Right renal pelvis (tissue), 4 donors: ENCODE measurements at places on chromosomes 7 and 10. TPM values are rescaled to one million over a fixed set of nuclear protein-coding genes. Genes with fewer than 3 reads are reported as not detected.

SFR1 gene
- polyA plus RNA-seq = 13.3 TPM

SPDYE2 gene
- 1.6 TPM for polyA plus RNA-seq

METTL2B gene
- polyA plus RNA-seq = 27.5 TPM

BBIP1 gene
- 41.2 TPM for polyA plus RNA-seq

UNCX gene
- polyA plus RNA-seq = 8.3 TPM

PKD2L1 gene
- 0.08 TPM for polyA plus RNA-seq

NHLRC2 gene
- polyA plus RNA-seq = 25.6 TPM

HYAL4 gene
- 0.19 TPM for polyA plus RNA-seq

FRG2B gene
- not detected for polyA plus RNA-seq

GRB10 gene
- polyA plus RNA-seq = 31.4 TPM

FOXP2 gene
- polyA plus RNA-seq = 9.8 TPM

SPDYE16 gene
- 1.9 TPM for polyA plus RNA-seq

TLX1 gene
- polyA plus RNA-seq = 0.13 TPM

PRKAG2 gene
- 33.8 TPM for polyA plus RNA-seq

PRSS2 gene
- not detected for polyA plus RNA-seq

SUN3 gene
- polyA plus RNA-seq = 0.44 TPM

TDRD1 gene
- polyA plus RNA-seq = not detected

GIMAP8 gene
- polyA plus RNA-seq = 10.4 TPM

DNA sequence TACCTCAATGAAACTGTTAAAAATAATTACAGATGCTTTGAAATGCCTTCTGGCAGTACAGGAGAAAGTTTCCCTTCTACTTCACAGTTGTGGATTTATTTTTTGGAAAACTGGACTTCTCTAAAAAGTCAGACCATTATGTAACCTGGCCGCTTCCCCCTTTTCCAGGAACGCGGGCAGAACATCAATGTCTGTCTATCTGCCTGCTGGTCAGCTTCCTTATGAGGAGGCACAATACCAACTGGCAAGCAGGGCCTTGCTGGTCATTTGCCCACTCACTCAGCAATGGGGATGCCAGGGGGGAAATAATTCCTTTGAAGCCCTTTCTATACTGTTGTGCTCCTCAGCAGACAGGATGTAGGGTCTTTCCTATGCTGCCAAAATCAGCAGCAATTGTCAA lies 22.5 kb upstream of the ADRB1 start:
- DNase-seq = no peak

GRCh38 chr10:30828680-30829079 lies 199.1 kb upstream of the LYZL2 start:
- DNase-seq = no peak

GRCh38 chr7:44978511-44979366 lies at the start of gene MYO1G:
Gene MYO1G (minus strand): TSS chr7:44979015. CDS start chr7:44978961, 54 bp downstream.
- no peak for DNase-seq

DNA sequence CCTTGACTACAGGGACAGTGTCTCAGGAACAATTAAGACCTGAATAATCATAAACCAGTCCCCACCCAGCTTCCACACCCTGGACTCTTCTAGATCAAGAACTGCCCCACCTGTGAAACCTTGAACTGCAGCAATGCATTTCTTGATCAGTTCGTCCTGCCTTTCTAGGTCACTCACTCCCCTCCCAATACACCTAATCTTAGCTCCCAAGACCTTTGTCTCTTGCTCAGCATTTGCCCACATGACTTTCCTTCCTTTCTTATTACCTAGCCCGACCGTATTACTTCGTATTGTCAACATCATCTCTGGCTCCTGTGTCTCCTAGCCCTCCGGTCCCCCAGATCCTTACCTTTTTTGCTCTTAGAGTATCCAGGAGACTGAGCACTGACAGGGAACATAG lies 5.5 kb upstream of the NAMPT start:
- no peak for DNase-seq

- DNase-seq = no peak
These were observed 180.0 kb downstream of the FGFR2 start for GRCh38 chr10:121418126-121418777.

DNA sequence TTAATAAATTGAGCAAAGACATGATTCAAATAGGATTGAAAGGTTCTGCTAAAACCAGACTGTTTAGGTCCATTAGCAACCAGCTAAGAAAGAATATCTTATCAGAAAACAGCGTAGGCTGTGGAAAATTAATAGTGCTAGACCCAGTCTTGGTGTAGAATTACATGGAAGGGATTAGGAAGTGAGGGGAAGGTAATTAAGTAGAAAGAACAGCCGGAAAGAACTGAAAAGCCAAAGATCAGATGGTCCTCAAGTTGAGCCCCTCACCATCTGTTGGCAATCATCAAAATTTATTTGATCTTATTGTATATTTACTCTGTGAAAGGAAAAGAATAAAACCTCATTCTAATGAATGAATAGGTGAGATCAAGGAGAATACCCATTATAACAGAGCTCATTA lies 50.1 kb downstream of the COL1A2 start:
- no peak for DNase-seq

GRCh38 chr10:25867321-25867720 lies 66.7 kb upstream of the MYO3A start:
- no peak for DNase-seq

- DNase-seq = no peak
These were observed 1.1 kb downstream of the REEP3 start for GRCh38 chr10:63522277-63522687.

DNA sequence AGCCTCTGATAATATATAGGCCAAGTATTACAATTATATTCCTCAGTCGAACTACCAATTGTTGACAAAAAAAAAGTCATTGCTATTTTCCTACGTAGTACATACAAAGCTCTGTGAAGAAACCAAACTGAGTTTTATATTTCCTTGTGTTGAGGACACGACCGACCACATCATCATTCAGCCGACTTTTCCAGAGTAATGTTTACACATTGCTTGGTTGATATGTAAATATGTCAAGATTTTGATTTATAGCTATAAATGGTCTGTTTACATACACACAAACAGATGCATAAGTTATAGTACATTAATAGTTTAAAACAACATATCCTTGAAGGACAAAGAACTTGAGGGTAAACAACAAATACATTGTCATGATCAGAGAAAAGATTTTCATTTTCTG lies 121.5 kb downstream of the CRPPA start:
- DNase-seq = no peak

GRCh38 chr10:2145926-2146478 lies 408.7 kb upstream of the ADARB2 start:
- DNase-seq = no peak

GRCh38 chr10:97279121-97279815 lies 13.2 kb downstream of the ARHGAP19 start:
- DNase-seq = no peak

DNA sequence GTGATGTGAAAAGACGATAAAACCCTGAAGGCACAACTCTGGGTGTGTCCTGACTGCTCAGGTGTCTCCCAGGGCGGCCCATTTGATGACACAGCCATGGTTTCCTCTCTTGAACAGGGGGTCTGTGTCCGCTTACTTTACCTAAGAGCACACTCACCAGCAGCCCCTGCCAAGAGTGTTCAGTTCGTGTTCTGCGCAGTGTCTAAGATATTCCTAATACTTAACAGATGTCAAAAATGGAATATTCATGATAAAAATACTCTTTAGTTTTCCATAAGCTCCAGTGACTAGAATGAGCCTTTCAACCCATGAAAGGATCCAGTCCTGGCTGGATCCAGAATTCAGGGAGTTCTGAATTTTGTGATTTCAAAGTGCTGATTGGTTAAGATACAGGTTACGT lies 492.4 kb downstream of the TNS3 start:
- no peak for DNase-seq

- no peak for DNase-seq
These were observed 6.7 kb downstream of the CPEB3 start for GRCh38 chr10:92284112-92284704.

DNA sequence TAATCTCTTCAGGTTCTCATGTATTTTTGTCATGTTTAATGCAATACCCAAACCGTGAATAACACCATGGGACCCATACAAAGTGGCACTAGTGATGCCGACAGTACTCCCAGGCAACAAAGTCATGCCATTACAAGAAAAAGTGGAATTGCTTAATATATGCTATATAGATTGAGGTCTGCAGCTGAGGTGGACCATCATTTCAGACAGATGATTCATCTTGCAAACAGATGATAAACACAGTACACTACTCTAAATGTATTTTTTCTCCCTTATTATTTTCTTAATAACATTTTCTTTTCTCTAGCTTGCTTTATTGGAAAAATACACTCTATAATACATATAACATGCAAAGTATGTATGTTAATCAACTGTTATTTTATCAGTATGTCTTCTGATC lies 14.6 kb upstream of the PCDH15 start:
- DNase-seq = no peak

DNA sequence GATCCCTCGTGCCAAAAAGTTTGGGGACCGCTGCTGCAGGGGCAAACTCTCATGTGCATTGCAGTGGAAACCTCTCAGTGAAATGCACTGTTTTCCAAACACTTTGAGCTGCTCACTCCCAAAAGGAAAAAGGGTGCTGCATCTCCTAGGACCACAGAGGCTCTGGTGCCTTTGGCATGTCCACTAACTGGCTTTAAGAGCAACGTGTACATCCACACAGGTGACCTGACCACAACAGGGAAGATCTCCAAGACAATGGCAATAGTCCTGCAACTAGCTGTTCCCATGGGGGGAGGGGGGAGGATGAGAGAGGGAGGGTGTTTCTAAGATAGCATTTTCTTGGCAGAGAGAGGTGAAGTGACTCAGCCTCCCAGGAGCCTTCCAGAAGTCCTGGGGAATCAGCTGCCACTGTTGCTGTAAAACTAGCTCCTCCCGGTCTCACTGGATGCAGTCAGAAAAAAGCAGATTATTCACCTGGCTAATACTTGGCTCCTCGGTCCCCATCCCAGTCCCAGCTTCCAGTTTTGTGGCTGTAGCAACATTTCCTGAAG lies 181.7 kb downstream of the HECW1 start:
- no peak for DNase-seq

- DNase-seq = no peak
These were observed 68.5 kb downstream of the AP3M1 start for GRCh38 chr10:74081941-74082718.

DNA sequence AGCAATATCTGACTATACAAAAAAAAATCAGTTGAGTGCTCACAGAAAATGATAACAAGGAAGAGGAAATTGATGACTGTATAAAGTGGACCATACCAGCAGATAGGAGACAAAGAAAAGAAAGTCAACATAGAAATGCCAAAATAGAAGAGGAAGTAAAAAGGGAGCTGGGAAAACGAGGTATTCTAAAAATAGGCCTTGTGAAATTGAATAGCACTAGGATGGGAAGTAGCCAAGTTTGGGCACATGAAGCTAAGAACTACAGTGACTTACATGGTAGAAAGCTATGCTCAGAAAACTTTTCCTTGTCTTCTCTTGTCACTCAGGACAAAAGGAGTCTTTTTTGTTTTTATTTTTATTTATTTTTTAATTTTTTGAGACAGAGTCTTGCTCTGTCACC lies 76.2 kb upstream of the APBB1IP start:
- DNase-seq = no peak

GRCh38 chr10:22086730-22087401 lies 83.3 kb upstream of the DNAJC1 start:
- DNase-seq = peak; percentile 77

GRCh38 chr10:125135771-125136035 lies 24.7 kb downstream of the CTBP2 start:
- DNase-seq = no peak
